ENCODE measurements at places on chromosomes 16 and 17. TPM values are rescaled to one million over a fixed set of nuclear protein-coding genes. Genes with fewer than 3 reads are reported as not detected.

Gene OR1E2
- total RNA-seq: not detected

Gene ABCA9
- total RNA-seq: 16.8 TPM

Gene C17orf67
- 0.36 TPM for total RNA-seq

Gene SYNGR2
- 3.3 TPM for total RNA-seq

All from osteoblast (primary cell).